ENCODE measurements at places on chromosomes 7 and 10.

- DNase-seq, result no peak
These were observed 27.6 kb upstream of the FAM204A start for GRCh38 chr10:118369641-118370205.

GRCh38 chr10:6936931-6937330 lies 356.9 kb upstream of the PRKCQ start:
- DNase-seq, result no peak

DNA sequence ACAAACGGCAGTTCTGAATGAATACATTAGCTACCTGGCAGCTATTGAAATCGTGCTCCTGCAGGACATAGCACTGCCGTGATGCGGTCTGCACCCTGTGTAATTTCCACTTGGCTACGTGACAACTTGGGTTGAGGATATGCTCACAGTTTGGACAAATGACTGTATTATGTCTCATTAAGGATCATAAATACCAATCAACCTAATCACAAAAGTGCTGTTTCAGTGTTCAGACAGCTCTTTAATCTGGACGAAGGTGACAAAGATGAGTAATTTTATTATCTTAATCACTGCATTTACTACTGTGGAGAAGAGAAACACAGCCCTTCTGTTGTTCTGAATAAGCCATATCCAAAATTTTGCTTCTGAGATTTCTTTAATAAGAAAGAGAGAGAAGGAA lies 210.8 kb upstream of the PFKP start:
- no peak for DNase-seq

DNA sequence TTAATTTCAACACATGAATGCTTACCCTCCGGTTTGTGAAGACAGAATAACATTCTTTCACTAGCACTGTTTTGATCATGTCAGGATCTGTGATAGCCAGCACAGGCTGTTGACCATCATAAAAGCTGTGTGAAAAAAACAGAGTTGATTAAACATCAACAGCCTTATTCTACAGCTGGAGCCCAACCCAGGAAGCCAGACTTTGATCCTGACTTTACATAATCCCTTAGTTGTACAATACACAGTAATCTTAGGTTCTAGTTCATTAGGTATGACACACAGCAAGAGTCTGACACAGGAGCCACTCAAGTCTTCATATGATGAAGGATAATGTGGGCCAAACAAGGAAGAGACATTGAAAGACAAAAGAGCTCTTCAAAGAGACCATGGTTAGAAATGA lies 11.4 kb downstream of the CYP3A4 start:
- no peak for DNase-seq

DNA sequence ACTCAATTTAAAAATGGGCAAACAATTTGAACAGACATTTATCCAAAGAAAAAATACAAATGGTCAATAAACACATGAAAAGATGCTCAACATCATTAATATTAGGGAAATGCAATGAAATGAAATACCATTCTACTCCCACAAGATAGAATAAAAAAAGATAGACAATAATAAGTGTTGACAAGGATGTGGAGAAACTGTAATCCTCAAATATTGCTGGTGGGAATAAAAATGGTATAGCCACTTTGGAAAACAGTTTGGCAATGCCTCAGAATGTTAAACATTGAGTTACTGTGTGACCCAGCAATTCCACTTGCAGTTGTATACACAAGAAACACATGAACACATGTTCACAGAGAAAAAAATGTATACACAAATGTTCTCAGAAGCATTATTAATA lies 197.6 kb downstream of the RELN start:
- no peak for DNase-seq

GRCh38 chr7:54076616-54077015 lies 465.6 kb upstream of the VSTM2A start:
- no peak for DNase-seq

All from cortex of kidney (tissue), 1 donor.